ENCODE measurements at places on chromosomes 6 and 20.

GRCh38 chr20:36984257-36984638 lies 32.7 kb upstream of the SAMHD1 start:
- DNase-seq = no peak

- no peak for DNase-seq
Observed at GRCh38 chr6:129209355-129209754, 326.4 kb downstream of the LAMA2 start.

- no peak for DNase-seq
Observed at GRCh38 chr6:113627480-113627879, 229.7 kb upstream of the MARCKS start.

GRCh38 chr20:3111507-3111906 lies 27.0 kb upstream of the AVP start:
- DNase-seq = no peak

GRCh38 chr6:71510856-71511255 lies 222.2 kb downstream of the OGFRL1 start:
- DNase-seq = no peak

DNA sequence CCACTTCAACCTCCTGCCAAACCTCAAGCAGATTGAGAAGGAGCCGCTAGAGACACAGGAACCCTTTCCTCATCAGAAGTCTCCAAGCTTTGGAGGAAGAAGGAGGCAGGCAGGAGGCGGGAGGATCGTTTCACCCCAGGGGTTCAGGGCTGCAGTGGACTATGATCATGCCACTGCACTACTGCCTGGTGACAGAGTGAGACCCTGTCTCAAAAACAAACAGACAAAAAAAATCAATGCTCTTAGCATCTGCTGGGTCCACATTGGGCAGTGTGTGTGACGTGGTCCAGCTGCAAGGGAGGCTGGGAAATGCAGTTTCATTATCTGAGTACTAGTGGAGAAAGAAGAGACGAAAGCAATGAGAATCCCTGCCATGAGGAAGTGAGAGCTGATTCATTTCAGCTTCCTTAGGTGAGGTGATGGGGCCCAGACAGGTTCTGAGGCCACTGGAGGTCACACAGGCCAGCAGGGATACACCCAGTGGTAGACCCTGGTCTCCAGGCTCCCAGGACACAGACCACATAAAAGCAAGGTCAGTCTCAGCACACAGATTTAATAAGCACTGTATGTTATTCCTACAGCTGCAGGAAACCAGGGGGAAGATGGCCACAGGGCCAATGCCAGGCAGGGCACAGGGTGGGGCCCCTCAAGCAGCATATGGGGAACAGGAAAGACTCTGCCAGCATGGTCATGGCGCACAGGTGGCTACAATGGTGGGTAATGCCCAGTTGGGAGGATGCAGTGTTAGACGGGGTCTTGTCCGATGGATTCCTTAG lies 4.3 kb downstream of the GFRA4 start:
- no peak for DNase-seq

DNA sequence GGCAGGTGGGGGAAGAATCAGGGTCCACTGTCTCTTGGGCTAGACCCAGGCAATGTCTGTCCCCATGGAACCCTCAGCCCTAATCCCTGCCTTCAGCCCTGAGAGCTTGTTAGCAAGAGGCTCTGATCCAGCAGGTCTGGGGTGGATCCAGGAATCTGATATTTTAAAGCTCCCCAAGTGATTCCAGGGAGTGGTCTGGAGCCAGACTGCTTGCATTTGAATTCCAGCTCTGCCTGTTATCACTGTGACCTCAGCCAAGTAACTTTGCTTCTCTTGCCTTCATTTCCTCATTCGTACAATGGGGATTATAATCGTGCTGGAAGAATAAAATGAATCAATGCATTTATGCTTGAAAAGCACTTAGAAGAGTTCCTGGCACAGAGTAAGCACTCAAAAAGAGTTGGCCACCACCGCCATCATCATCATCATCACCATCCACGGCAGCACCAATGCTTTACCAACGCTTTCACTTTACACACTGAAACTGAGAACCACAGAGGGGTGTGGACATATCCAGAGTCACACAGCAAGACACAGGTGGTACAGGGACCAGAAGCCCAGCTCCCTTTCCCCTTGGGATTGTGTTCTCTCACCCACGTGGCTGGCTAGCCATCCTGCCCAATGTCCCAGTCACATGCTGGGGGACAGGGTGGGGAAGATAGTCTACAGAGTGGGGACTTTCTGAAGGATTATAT lies 75.7 kb upstream of the RALY start:
- DNase-seq = no peak

DNA sequence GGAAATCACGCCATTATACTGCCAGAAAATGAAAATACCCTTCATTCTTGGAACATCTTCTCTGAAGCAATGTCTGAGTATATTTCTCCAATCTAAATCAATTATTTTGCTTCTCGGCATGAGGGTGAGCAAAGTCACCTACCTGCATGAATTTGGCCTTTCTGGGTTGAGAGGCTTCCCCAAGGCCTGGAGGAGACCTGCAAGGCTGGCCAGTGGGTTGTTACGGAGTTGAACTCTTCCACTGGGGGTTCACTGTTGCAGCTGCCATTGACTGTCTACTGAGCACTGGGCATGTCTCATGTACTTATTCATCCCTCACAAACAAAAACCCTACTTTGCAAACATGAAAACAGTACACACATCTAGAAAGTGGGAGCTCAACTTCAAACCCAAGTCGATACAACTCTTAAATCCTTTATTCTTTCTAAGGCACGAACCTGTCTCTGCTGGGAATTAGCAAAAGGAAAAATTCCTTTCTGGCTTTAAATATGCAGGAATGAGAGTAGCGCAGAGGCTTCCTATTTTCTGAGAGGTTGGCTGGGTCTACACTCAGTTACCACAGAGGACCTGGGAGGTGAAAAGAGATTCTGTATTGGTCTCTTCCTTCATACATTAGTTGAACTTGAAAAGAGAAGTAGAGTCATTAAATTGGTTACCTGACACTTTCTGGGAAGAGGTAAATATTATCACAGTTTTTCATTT lies 87.6 kb upstream of the SGK1 start:
- DNase-seq = no peak

DNA sequence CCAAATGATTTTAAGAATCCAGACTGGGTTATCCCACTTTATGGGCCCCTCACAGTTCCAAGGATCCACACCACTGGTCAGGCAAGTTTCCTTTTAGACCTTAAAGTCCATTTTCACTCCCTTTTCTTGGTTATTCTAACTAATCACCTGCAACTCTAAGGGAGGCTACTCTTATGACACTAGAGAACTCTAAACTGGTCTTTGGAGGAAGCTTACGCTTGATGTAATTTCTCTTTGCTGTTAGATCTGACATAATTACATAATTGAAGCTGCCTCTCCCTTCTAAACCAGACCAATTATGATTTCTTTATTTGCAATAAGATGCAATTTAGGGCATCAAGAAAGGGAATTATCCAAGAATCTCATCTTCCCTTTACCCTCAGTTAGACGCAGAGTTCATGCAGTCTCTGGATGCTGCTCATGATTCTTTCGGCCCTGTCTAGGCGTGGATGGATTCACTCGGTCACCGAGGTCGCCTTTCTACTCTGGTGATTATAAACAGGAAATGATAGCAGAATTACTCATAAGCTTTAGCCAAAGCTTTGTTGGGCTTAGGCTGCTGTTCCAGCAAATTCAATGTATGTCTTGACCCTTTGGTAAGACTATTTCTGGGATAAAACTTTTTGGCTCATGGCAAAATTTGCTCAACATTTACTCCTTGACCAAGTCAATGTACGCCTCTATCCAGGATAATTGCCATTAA lies 166.4 kb upstream of the PRND start:
- no peak for DNase-seq

- no peak for DNase-seq
Observed at GRCh38 chr6:15205321-15205720, 40.5 kb upstream of the JARID2 start.

DNA sequence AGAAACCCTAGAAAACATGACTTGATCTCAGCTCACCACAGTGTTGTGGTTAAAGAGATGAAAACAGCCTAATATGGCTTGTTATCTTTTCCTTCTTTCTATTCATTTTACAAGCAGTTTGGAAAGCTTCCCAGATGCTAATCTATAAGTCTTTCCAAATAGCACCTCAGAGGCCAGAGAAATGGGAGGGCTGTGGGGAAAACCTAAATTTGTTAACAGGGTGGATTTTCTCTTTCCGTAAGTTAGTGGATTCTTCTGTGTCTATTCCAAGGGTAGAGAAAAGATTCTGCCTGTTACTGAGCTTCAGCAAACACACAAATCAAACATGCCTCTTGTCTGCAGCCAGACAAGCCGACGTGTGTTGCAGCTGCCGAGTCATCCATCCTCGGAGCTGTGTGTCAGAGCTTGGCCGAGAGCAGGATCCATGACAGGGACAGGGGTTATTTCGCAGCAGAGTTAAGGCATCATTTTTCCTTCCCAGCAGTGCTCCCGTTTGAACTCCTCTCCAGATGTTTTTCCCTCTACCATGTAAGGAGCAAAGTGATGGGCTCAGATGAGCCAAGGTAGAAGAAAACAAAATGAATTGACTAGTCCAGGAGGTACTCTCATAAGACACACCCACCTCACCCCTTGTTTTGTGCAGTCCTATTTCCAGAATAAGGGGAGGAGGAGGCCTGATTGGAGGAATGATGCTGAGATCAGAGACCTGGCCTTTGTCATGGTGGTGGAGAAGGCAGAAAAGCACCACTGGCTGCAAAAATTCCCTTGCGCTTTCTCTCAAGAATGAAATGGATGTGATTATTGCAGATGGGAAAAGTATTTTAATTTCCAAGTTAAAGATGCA lies 560.0 kb downstream of the C6orf118 start:
- no peak for DNase-seq

GRCh38 chr6:3770023-3770720 lies 18.7 kb upstream of the PXDC1 start:
- DNase-seq = no peak

DNA sequence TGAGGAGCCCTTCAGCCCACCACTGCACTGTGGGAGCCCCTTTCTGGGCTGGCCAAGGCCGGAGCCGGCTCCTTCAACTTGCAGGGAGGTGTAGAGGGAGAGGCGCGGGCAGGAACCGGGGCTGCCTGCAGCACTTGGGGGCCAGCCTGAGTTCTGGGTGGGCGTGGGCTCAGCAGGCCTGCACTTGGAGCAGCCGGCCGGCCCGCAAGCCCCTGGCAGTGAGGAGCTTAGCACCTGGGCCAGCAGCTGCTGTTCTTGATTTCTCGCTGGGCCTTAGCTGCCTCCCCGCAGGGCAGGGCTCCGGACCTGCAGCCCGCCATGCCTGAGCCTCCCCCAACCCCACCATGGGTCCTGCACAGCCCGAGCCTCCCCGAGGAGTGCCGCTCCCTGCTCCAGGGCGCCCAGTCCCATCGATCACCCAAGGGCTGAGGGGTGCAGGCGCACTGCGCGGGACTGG lies 101.7 kb upstream of the ADGRB3 start:
- DNase-seq = no peak

DNA sequence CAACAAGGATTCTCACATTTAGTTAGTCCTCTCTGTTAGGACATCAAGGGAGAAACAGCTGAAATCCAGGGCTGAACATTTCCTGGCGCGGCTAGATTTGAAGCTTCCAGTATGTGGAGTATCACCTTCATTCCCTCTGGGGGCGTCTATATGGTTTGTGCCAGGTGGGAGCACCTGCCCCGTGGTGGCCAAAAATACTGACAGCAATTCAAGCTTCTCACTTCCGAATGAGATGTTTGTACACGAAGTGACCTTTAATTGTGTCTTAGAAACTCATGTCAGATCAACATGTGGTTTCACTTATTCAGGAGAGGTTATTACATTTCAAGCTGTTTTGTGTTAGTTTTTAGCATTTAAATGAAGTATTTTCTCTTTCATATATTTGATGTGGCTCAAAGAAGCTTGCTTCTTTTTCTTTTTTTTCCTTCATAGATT lies 67.3 kb upstream of the ZNF217 start:
- DNase-seq = no peak

- DNase-seq = no peak
Observed at GRCh38 chr6:44051515-44051914, 75.7 kb downstream of the MRPL14 start.

DNA sequence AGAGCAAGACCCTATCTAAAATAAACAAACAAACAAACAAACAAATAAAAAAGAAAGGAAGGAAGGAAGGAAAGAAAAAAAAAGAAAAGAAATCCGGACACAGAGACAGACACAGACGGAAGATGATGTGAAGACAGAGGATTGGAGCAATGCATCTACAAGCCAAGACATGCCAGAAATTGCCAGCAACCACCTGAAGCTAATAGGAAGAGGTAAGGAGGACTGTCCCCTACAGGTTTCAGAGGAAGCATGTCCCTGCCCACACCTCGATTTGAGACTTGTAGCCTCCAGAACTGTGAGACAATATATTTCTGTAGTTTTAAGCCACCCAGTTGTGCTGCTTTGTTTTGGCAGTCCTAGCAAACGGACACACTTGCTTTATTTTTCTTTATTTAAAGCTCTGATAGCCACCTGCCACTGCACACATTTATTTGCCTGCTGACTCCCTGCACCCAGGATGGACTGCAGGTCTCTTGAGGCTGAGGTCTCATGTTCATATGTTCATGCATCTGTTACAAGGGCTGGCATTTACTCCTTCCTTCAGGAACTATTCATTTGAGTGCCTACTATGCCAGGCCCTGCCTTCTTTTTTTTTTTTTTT lies 20.7 kb upstream of the ZMYND8 start:
- no peak for DNase-seq

DNA sequence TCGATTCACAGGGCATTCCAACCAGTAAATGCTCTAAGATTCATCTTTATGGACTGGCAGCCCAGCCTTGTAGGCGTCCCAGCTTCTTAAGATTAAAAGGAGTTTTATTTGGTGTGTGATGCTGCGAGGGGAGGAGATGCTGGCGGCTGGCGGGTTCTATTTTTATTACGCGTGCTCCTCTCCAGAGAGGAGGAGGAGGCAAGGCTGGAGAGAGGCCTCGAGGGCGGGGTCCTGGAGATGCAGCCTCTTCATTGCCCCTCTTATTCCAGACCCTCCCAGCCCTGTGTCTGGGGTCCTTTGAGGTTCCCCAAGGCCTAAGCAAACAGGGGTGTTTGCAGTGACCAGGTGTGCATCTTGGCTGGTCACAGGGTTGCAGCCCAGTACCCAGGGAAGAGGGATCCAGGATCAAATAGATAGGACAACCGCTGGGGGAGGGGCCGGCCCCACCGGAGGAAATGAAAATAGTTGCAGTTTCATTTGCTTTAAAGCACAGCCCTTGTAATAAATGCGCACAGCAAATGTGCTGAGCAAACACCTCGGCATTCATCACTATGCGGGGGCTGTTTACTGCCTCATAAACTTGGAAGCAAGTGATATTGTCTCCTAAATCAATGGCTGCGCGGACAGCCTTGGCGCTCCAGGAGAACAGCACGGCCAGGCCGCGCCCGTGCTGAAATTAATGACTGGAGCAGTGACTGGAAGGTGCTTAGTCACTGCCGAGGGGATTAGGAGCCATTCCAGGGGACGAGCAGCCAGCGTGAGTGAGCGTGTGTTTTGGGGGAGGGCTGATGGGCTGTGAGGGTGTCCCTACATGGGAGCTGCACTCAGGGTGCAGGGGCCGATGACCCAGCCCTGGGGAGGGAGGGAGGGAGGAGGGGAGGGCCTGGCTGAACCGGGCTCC lies 83.0 kb downstream of the TMEM242 start:
- DNase-seq = no peak

GRCh38 chr6:22236626-22237414 lies 60.0 kb downstream of the PRL start:
- DNase-seq = no peak

- no peak for DNase-seq
Observed at GRCh38 chr20:17137692-17138091, 89.1 kb upstream of the PCSK2 start.

- no peak for DNase-seq
Observed at GRCh38 chr20:32434434-32434833, 76.3 kb downstream of the ASXL1 start.
